ENCODE measurements at places on chromosomes 16 and 17.
A peak's percentile ranks its signal among the peaks of the same experiment; 100 is the strongest.

DNA sequence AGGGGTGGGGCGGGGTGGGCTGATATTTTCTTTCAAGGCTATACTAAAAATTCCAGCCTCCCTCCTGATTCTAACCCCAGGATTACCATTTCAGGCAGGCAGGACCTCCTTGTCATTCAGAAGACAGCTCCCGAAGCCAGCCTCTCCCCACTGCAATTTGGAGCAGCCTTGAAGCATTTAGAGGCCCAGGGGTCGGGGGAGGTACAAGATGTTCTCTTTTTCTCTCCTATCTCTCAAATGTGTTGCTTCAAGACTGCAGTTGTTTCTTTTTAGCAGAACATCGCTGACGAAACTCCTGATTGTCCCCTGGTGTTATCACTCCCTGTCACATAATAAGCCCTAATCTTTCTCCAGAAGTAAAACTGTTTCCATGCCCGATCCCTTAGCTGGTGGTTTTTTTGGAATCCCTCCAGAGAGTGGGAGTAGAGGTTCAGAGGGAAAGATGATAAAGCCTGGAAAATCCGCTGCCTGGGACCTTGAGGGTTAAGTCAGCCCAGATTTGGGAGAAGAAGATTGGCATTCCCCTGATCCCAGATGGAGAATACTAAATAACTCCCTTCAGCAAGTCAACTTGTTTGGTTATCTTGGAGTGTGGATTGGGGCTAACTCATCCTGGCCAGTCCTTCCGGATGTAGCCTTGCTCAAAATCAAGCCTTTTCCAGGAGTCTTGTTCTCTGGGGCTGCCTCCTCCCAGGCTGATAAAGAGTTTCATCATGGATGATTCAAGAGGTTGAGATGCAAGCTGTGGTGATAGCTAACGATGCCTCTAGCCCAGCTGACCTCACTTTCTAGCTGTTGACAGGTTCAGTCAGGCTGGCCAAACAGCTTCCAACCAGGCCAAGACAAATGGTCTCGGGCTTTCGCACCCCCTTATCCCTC is 71.3 kb downstream of the SOX9 start:
- DNase-seq, result no peak

DNA sequence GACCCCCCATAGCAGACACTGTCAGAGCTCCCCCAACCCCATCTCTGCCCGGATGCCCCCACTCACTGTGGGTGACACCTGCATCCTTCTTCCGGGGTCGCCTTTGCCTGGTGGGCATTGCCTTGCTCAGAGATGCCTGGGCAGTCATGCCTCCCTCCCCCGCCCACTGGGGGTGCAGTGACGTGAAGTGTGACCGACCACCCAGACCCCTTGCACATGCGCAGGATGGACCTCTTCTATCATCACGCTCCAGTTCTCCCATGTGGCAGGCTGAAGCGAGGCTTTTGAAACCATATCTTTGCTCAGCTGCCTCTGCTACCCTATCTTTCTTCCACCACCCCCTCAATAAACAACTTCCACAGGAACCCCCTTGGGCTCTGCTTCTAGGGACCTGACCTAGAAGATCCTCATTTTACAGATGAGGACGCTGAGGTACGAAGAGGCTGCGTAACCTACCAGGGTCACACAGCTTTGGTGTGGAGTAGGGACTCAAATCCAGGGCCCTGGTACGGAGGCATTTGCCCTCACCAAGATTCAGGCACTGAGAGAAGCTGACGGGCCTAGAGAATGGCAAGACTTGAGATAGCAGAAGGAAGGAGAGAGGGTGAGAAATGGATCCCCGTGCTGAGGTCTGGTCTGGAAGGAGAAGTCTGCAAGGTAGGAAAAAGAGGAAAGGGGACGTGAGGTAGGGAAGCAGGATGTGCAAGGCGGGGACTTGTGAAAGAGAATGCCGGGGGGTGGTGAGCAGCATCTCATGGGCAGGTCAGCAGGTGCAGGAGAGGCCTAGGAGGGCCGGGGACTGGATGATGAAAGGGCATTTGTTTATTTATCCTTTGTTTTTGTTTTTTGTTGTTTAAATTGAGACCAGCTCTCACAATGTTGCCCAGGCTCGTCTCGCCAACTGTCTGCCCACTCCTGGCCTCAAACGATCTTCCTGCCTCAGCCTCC is 14.4 kb downstream of the NLRC5 start:
- no peak for DNase-seq

- no peak for DNase-seq
These were observed 13.8 kb downstream of the KCTD19 start for GRCh38 chr16:67312719-67313118.

GRCh38 chr16:85384833-85385462 is 228.2 kb upstream of the GSE1 start:
- DNase-seq, result peak; percentile 9

DNA sequence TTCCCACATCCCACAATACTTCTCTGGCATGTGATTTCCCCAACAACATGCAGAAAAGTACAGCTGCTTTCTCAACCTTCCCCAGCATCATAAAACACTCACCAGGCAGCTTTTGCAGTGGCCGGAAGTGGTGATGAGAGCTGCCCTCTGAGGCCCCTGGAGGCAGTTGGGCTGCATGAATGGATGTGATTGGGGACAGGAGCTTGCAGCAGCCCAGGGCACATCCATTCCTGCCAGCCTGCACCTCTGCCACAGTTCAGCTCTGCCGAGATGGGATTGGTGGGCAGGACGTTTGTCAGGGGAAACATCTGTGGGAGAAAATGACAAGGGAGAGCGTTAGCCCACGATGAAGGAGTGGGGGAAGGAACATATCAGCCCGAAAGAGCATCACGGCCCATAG is 19.8 kb downstream of the NUBP1 start:
- no peak for DNase-seq

- DNase-seq, result no peak
These were observed 13.8 kb upstream of the CDR2 start for GRCh38 chr16:22388101-22388644.

- DNase-seq, result no peak
These were observed 25.3 kb downstream of the MEOX1 start for GRCh38 chr17:43636426-43636825.

GRCh38 chr16:76756951-76757350 is 434.0 kb upstream of the MON1B start:
- DNase-seq, result no peak

DNA sequence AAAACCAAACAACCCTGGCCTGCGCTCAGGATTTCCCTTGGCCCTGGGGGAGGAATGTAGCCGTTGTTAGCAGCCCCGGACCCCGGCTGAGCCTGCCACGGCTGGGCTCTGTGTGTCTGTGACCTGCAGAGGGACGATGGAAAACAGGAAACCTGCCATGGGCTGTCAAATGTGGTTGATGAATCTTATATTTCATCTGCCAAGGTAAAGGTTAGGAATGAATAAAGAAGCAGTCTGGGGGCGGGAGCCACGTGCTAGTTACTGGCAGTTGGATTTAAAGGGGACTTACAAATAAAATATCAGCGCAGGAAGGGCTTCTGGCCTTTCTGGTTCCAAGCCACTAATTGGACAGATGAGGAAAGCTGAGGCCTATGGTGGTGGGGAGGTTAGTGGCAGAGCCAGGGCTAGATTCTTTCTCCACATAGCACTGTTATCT is at the start of gene KRT23:
Gene KRT23 (minus strand): TSS at position 263 of the 436 bp plus-strand sequence. CDS start 1,043 bp downstream, outside the sequence.
- no peak for DNase-seq

DNA sequence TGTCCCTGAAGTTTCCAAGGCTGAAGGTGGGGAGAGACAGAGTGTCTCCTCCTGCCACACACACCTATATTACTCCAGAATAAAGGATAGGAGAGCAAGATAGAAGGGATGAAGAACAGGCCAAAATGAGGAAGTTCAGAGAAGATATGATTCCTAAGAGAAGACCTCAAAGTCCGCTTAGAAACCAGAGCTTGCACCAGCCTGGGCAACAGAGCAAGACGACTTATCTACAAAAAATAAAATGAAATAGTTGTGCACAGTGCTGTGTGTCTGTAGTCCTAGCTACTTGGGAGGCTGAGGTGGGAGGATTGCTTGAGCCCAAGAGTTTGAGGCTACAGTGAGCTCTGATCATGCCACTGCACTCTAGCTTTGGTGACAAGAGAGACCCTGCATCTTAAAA is 128.2 kb downstream of the HS3ST3B1 start:
- no peak for DNase-seq

DNA sequence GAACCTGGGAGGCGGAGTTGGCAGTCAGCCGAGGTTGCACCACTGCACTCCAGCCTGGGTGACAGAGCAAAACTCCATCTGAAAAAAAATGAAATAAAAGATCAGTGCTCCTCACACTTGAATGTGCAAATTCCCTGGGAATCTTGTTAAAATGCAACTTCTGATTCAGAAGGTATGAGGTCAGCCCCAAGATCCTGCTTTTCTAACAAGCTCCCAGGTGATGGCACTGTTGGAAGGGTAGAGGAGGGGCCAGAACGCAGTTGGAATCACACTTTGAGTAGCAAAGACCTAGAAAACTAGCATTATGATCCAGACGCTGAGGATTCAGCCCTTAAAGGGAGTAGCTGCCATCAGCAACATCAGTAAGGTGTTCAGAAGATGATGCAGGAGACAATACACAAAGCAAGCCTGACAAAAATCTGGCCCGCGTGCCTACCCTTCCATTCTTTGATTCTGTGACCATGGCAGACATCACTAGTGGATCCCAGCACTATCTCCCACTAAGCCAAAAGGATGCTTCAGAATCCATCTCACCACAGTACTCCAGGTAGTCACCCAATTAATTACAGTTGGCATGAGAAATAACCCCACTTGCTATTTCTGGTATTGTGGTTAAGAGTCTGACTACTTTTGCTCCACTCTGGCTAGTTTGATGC is 33.1 kb upstream of the MEIOC start:
- DNase-seq, result no peak

GRCh38 chr17:75755205-75755901 is 9.6 kb downstream of the GALK1 start:
- peak; percentile 75 for DNase-seq

DNA sequence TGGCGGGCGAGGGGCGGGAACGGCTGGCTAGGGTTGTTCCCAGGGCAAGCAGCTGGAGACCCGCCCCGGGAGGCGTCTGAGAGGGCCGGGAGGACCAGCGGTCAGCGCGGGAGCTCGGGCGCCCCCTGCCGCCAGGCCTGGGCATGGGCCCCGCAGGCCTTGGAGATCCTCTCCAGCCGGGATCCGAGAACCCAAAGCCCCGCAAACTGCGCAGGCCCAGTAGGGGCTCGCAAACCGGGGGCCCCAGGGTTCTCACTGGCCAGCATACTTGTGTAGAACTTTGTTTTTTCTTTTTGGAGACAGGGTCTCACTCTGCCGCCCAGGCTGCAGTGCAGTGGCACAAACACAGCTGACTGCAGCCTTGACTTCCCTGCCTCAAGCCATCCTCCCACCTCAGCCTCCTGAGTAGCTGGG is 20.8 kb upstream of the ZNF423 start:
- DNase-seq, result peak; percentile 34

DNA sequence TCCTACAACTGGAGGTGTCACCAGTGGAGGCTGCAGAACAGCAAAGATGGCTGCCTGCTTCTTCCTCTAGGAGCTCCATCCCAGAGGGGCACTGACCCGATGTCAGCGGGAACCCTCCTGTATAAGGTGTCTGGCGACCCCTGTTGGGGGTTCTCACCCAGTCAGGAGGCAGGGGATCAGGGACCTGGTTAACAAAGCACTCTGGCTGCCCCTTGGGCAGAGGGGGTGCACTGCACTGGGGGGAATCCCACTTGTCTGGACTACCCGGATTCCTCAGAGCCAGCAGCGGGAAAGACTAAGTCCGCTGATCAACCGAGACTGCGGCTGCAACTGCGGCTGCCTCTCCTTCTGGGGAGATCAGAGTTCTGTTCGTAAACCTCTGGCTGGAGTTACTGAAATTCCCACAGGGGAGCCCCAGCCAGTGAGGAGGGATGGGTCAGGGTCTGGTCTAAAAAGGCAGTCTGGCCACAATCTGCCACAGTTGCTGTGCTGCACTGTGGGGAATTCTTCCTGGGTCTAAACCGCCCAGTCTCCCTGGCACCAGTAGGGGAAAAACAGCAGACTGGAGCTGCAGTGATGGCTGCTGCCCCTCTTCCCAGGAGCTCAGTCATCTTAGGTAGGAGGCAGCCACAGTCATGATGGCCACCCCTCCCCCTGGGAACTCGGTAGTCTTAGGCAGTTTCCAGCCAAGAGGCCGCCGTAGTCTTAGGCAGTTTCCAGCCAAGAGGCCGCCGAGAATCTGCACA is 213.4 kb downstream of the CYB561 start:
- peak; percentile 22 for DNase-seq

- DNase-seq, result no peak
These were observed 5.0 kb upstream of the SLC38A8 start for GRCh38 chr16:84047626-84048025.

DNA sequence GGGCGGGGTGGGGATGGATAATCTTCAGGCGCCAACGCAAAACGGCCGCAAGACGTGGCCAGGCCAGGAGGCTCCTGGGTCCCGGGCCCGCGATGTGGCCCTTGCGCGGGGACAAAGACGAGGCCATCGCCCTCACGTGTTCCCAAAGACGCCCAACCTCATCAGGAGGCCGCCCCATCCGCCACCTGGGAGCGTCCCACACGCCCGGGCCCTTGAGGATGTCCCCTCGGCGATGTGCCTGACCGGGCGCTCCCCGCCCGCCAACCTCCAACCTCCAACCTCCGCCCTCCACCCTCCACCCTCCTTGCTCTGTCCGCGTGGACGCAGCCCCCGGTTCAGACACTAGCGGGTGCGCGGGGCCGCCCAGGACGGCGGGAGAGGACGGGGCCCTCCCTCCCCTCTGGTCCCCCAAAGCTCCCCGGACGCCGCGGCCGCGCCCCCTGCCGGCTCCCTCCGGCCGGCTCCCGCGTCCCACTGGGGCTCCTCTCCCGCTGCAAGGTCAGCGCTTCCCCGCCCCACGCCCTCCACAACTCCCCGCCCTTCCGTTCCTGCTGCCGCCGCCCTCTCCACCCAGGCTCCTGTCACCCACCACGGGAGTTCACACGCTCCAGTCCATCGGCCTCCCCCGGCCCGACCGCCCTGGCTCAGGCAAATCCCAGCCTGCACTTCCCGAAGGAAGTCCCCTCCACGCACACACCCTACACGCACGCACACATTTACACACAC is 250.8 kb upstream of the RPL38 start:
- DNase-seq, result peak; percentile 78

DNA sequence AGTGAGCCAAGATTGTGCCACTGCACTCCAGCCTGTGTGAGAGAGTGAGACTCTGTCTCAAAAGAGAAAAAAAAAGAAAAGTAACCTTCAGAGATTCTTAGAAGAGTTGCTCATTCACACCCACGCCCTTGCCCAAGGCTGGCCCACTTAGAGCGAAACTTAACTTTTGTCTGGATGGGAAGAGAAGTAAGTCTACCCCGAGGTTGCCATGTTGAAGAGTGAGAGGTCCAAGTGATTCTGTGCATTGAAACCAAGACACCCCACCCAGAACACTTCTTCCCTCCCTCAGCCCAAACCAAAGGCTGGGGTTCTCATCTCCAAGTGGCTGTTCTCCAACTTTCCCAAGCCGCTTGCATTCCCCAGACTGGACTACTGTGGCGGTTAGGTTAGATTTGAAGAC is 2.4 kb upstream of the CISD3 start:
- DNase-seq, result no peak

- DNase-seq, result no peak
These were observed 216.6 kb upstream of the KCNJ16 start for GRCh38 chr17:69858460-69858859.

- DNase-seq, result peak; percentile 84
These were observed 26.6 kb downstream of the GSE1 start for GRCh38 chr16:85639529-85640253.

GRCh38 chr17:74181341-74181740 is 22.1 kb upstream of the RPL38 start:
- DNase-seq, result no peak

- no peak for DNase-seq
These were observed 7.7 kb downstream of the CEP295NL start for GRCh38 chr17:78895322-78895721.
